ENCODE measurements at places on chromosomes 11 and 22.

DNA sequence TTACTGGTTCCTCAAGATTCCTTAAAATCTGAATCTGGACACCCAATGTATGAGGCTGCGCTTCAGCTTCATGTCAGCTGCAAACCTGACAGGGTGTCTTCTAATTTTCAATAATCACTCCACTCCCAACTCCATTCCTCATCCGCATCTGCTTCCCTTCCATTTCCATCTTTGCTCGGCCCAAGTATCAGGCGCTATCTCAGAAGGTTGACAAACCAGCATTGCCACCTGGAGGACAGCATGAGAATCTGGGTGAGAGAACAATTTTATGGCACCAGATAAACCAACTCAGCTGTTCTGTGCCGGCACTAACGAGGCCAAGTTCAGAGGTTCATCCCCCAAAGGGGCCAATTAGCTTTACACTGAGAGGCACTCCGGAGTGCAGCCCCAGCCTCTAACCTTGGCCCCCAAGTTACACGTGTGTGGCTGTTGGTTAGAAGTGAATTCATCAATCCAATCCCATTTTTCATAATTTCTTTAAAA lies 79.1 kb upstream of the LMO2 start:
- DNase-seq, result peak; percentile 42

GRCh38 chr11:126186708-126187529 lies 24.5 kb downstream of the RPUSD4 start:
- DNase-seq, result no peak

- DNase-seq, result no peak
Observed at GRCh38 chr11:2551131-2551530, 106.3 kb downstream of the KCNQ1 start.

GRCh38 chr11:95886462-95886861 lies 37.4 kb downstream of the MTMR2 start:
- DNase-seq, result no peak

GRCh38 chr11:118194835-118195627 lies 18.6 kb upstream of the SCN2B start:
- peak; percentile 89 for DNase-seq

DNA sequence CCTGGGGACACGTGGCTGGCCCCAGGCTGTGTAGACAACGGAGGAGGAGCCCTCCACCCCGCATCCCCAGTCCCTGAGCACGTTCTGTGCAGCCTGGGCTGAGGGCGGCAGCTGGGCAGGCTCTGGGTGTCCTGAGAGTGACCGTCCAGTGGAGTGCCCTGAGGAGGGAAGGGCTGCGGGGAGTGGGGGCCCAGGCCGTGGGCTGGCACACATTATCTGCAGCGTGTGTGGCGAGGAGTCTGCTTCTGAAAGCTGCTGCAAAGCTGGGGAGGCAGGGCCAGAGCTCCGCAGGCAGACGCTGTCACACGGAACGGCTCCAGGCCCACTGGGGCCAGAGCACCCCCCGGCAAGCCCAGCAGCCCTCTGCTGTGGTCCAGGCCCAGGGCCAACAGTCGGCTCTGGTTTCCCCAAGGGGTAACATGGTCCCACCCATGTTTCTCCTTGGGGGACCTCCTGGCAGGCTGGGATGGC lies 835 bp upstream of the ANO9 start:
- no peak for DNase-seq

GRCh38 chr11:60303661-60304060 lies 23.2 kb downstream of the MS4A4A start:
- DNase-seq, result no peak

DNA sequence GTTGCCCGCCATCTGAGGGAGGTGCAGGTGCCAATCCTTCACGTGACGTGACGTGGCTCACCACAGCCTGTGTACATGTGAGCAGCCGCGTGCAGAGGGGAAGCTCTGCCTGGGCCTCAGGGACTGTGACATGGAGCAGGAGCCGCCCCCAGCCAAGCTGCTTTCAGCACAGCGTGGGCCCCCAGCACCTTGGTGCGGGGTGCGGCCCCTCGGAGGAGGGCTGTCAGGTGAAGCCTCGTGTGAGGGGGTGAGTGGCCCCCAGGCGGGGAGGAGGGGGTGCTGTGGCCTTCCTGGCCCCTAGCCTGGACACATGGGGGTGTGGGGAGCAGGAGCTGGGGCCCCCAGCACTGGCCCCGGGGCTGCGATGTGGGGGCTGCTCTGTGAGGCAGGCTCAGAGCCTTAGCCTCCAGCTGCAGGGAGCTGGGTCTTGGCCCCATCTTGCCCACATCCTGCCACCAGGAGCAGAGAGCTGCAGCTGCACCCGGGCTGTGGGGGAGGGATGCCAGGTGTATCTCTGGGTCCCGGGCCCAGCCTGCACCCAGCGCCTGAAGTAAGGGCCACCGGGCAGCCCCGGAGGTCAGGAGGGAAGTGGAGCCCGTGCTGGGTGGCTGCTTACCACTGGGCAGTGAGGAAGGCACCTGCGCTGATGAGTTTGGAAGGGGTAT lies at the start of gene ADORA2A:
Gene ADORA2A (plus strand): TSS at position 100 of the 665 bp plus-strand sequence. CDS start 5,806 bp downstream, outside the sequence.
- DNase-seq, result no peak

DNA sequence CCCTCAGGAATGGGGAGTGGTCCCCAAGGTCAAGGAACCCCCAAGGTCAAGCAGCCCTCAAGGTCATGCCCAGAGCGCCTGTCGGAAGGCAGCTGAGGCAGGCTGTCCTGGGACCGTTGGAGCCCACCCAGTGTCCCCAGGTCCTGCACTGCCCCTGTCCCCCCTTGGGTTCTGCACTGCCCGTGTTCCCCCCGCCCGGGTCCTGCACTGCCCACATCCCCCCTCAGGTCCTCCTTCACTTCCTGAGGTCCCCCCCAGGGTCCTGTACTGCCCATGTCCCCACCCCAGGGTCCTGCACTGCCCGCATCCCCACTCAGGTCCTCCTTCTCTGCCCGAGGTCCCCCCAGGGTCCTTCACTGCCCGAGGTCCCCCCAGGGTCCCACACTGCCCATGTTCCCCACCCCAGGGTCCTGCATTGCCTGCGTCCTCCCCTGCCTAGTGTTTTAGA lies 1073.0 kb downstream of the BRD1 start:
- DNase-seq, result no peak

GRCh38 chr11:64204464-64204989 lies 2.0 kb upstream of the FERMT3 start:
- peak; percentile 81 for DNase-seq

DNA sequence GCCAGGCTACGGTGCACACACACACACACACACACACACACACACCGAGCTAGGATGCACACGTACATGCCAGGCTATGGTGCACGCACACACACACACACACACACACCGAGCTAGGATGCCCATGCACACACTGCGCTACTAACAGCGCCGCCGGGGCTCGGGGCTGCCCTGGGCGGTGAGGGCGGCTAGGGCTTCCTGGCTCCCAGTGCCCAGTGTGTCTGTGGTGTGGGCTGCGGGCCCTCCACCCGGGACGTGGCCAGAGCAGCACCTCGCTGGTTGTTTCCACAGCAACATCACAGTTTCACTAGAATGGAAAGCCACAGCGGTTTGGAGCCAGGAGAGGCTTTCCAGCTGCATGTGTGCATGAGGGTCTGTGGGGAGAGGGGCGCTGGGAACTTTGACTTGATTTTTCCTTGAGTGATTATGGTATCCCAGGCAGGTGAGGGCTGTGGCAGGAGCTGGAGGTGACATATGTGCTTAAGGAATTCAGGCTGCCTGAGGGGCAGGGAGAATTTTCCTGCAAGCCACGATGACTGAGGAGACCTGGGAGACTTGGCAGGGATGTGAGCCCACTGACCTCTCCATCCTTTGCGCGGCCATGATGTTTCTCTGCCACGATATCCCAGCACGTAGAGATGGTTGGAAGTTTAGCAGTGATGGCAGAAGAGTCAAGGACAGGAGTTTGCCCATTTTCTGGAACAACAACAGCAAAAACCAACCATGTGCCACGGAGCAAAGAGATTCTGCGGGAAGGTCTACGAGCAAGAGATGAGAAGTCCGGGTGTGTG lies 195.9 kb downstream of the SNX19 start:
- no peak for DNase-seq

- DNase-seq, result no peak
Observed at GRCh38 chr11:68016161-68016903, 6.2 kb downstream of the ALDH3B1 start.

GRCh38 chr11:113974741-113975470 lies at the start of gene HTR3A:
TSS of gene HTR3A (plus strand) at chr11:113975108. CDS start at chr11:113975326, 218 bp downstream.
- DNase-seq, result no peak

DNA sequence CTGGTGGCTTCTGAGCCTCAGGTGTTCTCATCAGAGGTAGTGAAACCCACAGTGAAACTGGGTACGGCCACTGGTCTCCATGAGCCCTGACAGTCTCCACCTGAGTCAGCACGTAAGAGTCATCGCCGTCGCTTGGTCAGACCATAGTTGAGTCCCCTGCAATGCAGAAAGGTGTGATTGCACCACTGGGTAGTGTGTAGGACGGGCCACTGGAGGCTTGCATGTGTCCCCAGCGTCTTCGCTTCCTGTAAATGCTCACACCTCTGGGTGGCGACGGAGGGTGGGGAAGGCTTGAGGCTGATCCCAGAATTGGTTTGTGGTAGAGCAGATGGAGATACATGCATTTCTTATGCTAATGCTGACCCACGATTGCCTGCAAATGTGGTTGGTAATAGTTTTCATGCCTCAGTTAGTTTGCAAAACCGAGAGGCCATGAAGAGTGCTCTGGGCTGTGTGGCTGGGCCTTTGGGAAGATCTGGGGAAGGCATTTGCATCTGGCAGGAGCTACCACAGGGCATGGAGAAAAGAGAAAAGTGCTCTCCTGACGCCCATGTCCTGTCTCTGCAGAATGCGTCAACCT lies 26.5 kb downstream of the CTTN start:
- no peak for DNase-seq

All from mammary epithelial cell (primary cell).